ENCODE measurements at places on chromosomes 16 and 17.

DNA sequence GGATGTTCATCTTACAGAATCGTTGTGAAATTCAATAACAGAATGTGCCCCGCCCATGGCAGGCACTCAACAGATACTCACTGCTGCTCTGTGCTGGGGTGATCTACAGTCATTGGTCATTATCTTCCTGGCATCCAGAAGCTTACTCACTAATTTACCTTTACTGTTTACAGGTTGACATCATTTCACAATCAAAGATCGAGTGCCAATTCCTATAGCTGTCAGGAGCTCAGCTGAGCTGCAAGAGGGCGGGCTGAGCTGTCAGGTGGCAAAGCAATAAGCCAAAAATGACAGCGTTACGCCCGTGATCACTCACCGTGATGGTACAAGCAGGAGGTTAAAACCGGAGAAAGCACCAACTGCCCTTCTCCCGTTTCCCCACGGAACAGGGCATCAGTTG lies 51.2 kb downstream of the LITAF start:
- no peak for DNase-seq

GRCh38 chr17:43712397-43712796 lies 46.2 kb downstream of the SOST start:
- no peak for DNase-seq

DNA sequence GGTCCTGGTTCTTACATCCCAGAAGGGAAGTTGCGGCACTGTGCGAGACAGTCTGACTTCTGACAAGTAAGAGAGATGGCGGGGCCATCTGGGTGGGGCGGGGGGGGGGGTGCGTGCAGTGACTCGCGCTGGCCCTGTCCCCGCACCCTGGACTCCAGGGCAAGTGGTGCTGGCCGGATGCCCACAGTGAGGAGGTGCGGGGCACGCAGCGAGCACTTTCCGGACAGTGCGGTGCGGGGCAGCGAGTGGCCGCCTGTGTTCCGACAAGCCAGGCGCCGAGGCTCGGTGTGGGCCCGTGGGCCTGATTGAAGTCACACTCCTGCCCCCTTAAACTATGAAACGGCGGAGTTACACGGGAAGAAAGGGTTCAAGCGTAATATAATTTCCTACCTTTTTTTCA lies 106.4 kb downstream of the BANP start:
- DNase-seq: no peak

GRCh38 chr17:32720671-32721070 lies 156.3 kb downstream of the MYO1D start:
- DNase-seq: no peak

GRCh38 chr17:67642488-67642887 lies 75.2 kb upstream of the NOL11 start:
- DNase-seq: no peak

GRCh38 chr17:82864713-82865248 lies 25.0 kb upstream of the ZNF750 start:
- DNase-seq: no peak

DNA sequence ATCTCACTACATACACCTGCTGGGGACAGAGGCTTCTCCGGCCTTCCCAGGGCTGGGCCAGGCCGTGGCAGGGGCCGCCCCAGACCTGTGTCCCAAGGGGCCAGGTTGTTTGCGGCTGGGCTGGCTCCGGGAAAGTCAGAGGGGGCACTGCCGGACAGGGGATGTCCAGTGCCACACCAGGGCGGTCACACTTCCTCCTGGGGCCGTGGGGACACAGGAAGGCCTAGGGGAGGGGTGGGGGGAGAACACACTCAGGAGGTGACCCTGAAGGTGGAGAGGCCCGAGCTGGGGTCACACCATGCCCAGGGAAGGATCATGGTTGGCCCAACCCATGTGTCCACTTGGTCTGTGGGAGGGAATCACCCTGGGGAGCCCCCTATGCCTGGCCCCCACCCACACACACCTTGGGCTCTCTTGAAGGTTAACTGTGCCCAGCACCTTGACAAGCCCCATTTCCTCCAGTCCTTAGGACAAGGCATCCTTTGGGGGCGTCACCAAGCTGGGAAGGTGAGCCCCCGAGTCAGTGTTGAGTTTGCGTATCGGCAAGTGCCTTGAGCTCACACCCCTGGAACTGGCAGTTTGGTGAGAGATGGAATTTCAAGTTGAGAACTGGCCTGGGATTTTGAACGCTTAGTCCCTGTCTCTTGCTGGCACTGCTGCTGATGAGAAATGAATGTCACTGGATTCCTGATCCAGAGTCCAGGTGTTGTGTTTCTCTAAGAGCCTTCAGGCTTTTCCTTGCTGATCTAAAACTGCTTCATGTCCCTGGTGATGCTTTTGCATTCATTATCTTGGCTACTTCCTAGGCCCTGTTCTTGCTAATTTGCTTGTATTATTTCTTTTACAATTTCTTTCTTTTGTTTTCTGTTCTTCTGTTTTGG lies 7.7 kb upstream of the ACTG1 start:
- DNase-seq: no peak

- no peak for DNase-seq
Observed at GRCh38 chr17:5783851-5784250, 199.5 kb upstream of the NLRP1 start.

DNA sequence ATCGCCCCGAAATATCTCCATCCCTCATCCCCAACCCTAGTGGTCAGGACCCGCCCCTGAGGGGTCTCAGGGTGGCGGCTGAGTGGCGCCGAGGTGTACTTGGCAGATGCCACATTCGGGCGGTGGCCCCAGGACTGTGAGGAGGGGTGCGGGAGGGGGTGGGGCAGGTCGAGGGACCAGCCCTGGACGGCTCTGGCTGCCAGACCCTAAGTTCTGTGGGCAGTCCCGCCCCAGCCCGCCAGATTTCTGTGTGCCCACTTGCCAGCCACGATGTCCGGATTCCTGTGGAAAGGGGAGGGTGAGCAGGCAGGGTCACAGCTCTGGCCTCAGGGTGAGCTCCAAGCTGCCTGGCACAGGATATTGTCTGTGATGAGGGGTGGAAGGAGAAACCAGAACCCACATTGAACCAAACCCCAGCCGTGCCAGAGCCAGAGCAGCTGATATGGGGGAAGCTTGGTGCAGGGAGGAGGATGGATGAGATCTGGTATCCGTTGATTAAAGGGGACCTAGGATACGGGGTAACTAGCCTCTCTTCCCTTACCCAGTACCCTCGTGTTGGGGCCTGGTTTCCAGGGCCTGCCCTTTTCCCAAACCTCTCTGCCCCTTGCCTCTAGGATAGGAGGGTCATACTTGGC lies 1.1 kb upstream of the CHAD start:
- no peak for DNase-seq

DNA sequence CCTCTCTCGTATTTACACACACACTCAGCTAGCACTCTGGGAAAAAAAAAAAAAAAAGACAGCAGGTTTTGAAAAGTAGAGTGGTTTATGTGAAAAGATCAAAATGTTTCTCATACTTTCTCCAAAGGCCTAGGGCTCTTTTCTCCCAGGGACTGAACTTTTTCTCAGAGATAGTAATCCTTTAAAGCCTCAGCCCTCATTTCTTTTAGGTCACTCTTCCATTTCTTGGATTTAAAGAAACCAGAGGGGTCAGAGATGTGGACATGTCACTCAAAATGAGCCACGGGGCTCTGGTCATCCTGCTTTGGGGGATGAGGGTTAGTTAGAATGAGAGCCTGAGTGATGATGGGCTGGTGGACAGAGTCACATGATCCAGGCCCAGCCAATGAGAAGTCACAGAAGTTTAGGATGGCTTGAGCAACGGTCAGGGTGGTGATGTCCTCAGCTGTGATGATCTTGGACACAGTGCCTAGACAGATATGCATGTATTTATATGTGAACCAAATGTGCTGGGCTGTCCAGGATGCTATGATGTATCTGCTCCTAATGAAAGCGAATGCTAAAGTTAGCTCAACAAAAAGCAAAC lies 33.7 kb upstream of the AXIN2 start:
- no peak for DNase-seq

- no peak for DNase-seq
Observed at GRCh38 chr17:56761387-56761786, 72.3 kb downstream of the C17orf67 start.

GRCh38 chr16:62909597-62909996 lies 873.4 kb upstream of the CDH8 start:
- no peak for DNase-seq

- DNase-seq: no peak
Observed at GRCh38 chr16:81499576-81500380, 55.2 kb downstream of the CMIP start.

DNA sequence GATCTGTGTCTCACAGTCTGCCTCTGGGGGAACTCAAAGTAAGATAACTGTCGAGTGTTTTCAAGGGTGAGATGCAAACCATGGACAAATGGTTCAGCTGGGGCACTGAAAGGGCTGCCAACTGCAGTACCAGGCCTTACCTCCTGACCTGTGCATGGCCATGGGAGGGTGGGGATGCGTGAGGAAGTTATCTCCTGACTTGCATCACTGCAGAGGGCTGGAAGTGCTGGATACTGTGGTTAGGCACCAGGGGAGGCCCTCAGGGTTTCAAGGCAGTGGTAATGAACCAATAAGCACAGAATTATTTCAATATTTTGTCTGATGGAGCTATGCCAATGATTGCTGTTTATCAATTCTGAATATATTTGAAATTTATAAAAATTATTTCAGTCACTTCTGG lies 159.2 kb downstream of the CYLD start:
- DNase-seq: no peak

DNA sequence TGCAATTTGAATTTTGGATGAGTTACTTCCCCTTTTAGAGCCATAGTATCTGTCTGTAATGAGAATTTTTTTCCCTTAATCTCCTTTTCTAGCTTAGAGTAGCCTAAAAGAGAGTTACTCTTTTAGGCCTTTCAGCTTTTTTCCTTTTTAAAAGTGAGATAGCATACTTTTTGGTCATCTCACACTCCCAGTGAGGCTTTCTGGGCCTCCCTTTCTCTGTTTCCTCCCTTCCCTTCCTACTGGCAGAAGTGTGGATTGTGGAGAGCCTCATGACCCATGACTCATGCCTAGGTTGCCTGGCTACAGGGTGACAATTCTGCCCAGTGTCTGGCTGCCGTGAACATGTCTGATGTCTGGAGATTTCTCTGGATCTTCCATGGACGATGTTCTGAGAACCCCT lies 15.2 kb downstream of the KRT23 start:
- DNase-seq: no peak

GRCh38 chr17:45339646-45340605 lies 23.1 kb upstream of the MAP3K14 start:
- no peak for DNase-seq

GRCh38 chr17:63173450-63173849 lies 207.4 kb downstream of the TANC2 start:
- DNase-seq: no peak

DNA sequence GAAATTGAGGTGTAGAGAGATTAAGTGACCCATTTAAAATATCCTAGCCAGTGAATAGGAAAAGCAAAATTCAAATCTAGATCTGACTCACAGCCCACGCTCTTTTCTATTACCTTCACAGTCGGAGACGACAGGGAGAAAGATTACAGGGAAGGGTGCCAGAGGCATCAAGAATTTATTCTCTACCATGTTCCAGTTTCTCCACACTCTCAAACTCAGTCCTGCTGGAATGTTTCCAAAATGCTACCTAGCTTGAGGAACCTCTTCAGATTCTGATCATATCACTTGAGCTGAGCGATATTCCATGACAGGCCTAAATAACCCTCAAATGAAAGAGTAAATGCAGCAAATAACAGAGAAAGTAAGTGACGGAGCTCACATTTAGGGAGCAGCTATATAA lies 5.4 kb upstream of the PSMD7 start:
- DNase-seq: no peak

- DNase-seq: no peak
Observed at GRCh38 chr16:74723256-74723655, 22.6 kb upstream of the MLKL start.

DNA sequence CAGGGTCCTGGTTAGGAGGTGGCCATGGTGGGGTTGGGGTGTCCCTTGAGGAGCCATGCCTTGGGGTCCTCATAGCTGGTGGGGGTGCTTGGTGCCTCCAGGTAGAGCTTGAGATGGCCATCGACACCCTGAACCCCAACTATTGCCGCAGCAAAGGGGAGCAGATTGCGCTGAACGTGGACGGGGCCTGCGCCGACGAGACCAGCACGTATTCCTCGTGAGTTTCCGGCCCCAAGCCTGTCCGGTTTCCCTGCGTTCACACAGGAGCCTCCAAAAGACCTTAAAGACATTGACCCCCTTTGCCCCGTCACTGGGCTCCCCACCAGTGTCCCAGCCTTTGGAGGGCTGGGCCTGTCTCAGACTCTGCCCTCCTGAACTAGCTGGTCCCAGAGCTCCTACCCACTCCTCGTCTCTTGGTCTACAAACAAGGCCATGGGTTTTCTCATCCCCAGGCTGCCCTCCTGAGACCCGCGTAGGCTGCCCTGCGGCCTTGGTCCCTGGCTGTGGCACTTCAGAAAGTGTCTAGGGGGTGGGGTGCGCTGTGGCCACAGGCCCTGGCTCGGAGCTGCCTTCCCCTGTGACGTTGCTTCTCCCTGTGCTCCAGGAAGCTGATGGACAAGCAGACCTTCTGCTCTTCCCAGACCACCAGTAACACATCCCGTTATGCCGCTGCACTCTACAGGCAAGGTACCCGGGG lies 11.8 kb downstream of the POLR3E start:
- DNase-seq: no peak

- DNase-seq: no peak
Observed at GRCh38 chr17:80270836-80271235, 10.2 kb downstream of the RNF213 start.

GRCh38 chr16:74297145-74297665 lies 591 bp downstream of the PSMD7 start:
- no peak for DNase-seq

GRCh38 chr16:64196444-64196843 lies 925.4 kb downstream of the CDH11 start:
- DNase-seq: no peak

DNA sequence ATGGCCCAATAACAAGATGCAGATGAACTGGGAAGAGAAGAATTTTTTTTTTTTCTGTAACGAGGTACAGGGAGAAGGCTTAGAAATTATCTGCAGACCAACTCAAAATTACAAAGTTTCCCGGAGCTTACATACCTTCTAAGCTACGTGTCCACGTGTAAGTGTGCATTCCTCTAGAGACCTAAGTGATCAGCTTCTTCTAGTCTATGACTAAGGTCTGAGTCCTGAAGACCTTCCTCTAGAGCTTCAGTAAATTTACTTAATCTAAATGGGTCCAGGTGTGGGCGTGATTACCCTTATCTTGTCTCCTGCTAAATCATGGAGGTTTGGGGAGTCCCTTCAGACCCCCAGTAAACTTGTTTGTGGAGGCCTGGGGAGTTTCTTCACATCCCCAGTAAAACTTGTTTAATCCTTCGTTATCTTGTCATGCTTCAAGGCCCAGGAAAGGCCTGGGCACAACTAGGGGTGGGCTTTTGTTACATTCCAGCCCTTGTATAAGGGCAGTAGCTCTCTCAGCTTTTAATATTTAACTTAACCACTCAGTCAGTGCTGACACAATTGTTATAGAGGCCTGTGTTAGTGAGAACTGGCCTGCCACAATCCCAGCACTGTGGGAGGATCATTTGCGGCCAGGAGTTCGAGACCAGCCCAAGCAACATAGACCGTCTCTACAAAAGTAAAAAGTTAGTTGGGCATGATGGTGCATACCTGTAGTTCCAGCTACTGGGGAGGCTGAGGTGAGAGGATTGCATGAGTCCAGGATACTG lies 342.3 kb downstream of the SNX29 start:
- no peak for DNase-seq

- no peak for DNase-seq
Observed at GRCh38 chr17:7034955-7035590, 742 bp upstream of the SLC16A13 start.

- DNase-seq: no peak
Observed at GRCh38 chr17:19805006-19805405, 56.9 kb upstream of the ALDH3A1 start.
